ENCODE measurements at places on chromosomes 5 and 9.

DNA sequence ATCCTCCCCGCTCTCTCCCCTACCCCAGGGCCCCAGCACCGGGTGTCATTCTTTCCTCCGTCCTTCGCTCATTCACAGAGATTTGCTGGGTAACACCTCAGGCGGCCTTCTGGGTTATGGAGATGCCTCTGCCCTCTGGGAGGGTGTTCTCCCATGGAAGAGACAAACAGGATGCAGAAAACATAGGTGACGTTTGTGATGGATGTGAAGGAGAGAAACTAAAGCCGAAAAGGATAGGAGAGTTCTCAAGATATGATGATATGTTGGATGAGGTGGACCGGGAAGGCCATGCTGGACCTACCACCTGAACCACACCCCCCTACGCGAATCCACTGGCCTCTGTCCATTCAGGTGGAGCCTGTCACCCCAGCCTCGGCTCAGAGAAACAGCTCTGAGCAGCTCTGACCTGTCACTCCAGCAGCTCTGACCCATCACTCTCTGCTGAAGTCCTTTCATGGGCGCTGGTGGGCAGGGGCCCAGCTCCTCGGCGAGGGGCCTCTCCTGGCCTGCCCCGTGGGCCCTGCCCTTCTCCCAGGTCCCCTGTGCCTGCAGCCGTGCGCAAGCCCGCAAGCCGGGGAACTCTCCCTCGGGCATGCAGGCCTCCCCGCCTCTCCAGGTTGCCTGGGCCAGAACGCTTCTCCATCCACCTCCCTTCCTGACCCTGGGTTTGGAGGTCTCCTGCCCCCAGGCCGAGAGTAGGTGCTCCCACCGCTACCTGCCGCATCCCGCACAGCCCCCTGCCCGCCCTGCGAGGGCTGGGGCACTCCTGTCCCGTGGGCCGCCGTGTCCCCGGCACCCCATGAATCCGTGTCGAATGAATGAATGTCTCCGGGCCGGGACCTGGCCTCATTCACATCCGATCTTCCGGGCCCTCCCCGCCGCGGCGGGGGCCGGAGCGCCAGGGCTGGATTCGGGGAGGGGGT is 717 bp upstream of the NCS1 start:
- DNase-seq, result peak; percentile 56

- DNase-seq, result no peak
Measured at GRCh38 chr5:32014096-32014745, 159.9 kb downstream of the GOLPH3 start.

DNA sequence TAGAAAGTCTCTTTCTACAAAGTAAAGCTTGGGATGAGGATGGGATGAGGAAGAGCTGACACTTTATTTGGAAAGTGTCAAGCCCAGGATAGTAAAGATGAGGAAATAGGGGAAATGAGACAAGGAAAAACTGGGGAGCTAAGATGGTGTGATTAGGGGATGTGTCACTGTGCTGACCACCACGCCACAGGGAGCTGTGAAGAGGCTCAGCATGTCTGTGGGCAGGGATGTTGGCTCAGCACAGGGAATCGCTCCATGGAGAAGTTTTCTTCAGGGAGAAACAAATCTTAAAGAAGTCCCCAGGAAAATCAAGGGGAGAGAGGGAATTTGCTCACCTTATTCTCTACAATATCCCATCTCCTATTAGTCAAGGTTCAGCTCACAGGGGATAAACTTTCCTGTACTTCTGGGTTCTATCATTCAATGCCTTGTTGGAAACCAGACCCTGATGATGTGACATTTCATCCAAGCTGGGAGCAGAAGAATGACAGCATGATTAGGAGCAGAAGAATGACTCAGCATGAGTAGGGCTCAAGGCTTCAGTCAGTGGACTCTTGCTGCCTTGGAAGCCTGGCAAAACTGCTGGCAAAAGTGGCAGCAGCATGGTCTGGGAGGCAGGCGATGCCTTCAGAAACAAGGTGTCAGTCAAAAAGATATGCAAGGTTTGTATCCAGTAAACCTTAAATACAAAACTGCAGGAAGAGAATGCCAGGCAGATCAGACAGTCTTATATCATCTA is 4.9 kb downstream of the HSPB3 start:
- DNase-seq, result no peak

DNA sequence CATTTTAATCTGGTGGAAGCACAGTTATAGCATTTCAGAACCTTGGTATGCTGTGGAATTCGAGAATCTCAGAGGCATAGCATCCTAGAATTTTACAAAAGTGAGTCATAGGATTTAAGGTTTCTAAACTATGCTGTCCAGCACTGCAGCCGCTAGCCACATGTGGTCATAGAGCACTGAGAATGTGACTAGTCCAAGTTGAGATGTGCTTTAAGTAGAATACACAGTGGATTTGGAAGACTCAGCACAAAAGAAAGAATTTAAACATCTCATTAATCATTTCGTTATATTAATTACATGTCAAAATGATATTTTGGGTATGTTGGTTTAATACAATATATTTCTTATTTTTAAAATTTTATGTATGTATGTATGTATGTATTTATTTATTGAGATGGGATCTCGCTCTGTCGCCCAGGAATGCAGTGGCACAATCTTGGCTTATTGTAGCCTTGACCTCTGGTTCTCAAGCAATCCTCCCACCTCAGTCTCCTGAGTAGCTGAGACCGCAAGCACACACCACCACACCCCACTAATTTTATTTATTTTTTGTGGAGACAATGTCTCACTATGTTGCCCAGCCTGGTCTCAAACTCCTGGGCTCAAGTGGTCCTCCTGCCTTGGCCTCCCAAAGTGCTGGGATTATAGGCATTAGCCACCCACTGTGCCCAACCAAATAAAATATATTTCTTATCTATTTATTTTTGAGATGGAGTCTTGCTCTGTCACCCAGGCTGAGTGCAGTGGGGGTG is 20.4 kb upstream of the RPS14 start:
- DNase-seq, result no peak

- no peak for DNase-seq
Measured at GRCh38 chr5:79181419-79182022, 54.4 kb upstream of the JMY start.

GRCh38 chr5:147344861-147345260 is 110.0 kb downstream of the STK32A start:
- DNase-seq, result no peak

GRCh38 chr5:117594166-117594565 is 1019.5 kb upstream of the SEMA6A start:
- DNase-seq, result no peak

- DNase-seq, result no peak
Measured at GRCh38 chr5:159402311-159402710, 72.0 kb upstream of the IL12B start.

GRCh38 chr5:179181988-179182387 is 121.8 kb downstream of the ZNF354C start:
- no peak for DNase-seq

- no peak for DNase-seq
Measured at GRCh38 chr9:91033797-91034196, 232.2 kb downstream of the SYK start.

- DNase-seq, result no peak
Measured at GRCh38 chr5:162434281-162434680, 366.7 kb downstream of the GABRG2 start.

DNA sequence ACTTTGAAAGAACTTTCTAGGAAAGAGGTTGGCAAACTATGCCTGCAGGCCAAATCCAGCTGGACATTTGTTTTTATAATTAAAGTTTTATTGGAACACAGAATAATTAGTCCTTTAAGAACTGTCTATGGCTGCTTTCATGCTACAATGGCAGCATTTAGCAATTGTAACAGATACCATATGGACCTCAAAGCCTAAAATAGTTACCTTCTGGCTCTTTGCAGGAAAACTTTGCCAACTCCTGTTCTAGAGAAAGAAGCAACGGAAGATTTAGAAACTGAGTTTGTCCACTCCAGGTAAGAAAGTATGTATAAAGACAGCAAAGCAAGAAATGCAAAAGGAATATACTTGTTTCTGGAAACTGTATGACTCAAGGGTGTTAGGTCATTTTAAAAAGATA is 281.7 kb upstream of the TRPM3 start:
- no peak for DNase-seq

DNA sequence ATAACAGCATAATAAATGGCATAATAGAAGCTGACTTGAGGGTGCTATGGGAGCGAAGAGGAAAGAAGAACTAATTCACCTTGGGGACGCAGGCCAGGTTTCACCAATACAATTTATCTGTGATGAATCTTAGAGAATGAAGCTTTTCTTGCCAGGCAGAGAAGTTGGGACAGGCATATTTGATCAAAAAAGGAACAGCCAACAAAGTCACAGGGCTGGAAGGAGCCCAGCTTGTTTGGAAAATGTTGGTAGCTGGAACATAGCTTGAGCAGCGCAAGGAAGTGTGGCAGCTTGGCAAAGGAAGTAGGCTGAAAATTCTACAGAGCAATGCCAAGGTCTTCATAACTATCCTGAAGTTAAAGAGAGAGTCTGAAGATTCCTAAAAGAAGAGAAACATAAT is 181.5 kb upstream of the OR13F1 start:
- DNase-seq, result no peak

- DNase-seq, result no peak
Measured at GRCh38 chr5:105304859-105305258, 1742.3 kb upstream of the NUDT12 start.

GRCh38 chr5:56481428-56482357 is 248.6 kb upstream of the ANKRD55 start:
- peak; percentile 56 for DNase-seq

DNA sequence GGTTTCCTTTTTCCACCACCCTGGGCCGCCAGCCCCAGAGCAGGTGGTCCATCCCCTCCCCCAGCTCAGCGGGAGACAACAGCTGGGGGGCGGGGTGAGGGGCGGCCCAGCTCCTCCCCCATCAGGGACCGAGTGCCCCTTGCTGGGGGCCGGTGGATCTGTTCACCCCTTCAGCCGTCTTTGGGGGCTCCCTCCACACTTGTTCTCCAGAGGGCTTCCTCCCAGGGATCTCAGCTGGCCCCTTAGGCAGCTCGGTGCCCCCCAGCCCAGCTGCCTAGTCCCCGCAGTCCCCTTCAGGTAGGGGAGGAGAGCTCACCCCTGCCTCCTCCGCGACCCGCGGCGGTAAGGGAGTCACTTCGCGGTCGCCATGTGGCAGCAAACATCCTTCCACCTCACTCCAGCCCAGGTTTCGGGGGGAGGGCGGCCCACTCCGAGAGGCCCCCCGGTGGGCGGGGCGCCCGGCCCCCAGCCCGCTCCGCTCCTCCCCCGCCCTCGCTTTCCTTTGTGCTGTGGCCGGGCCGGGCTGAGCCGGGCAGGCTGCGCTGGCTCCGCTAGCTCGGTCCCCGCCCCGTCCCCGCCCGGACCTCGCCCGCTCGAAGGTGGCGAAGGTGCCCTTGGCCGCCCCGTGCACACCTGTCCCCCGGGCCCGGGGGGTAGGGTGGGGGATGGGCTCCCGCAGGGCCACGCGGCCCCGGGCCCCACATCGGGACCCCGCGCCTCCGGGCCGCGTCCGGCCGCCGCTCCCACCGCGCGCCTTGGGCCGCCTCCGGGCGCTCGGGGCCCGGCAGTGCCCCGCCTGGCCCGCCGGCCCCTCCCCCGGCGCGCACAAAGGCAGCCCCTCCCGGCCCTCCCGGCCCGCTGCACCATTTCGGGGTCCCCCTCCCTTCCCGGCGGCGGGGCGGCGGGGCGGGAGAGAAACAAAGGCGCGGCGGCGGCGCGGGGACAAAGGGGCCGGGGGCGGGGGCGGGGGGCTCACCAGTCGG is 683 bp downstream of the DBN1 start:
- peak; percentile 86 for DNase-seq

GRCh38 chr5:17398431-17398830 is 99.6 kb upstream of the TAF11L2 start:
- no peak for DNase-seq

Measured in HuH-7.5 (cell line).